ENCODE measurements at places on chromosomes 1 and 21.

- DNase-seq, result no peak
These were observed 67.5 kb downstream of the CD2 start for GRCh38 chr1:116821763-116822162.

GRCh38 chr1:28811369-28811765 is 603 bp upstream of the OPRD1 start:
- DNase-seq, result no peak

- DNase-seq, result no peak
These were observed 13.4 kb downstream of the C1QB start for GRCh38 chr1:22666412-22666811.

GRCh38 chr21:31557421-31558188 is 101.9 kb upstream of the SOD1 start:
- peak; percentile 19 for DNase-seq

- DNase-seq, result peak; percentile 49
These were observed 11.4 kb downstream of the UBASH3A start for GRCh38 chr21:42414928-42415769.

- no peak for DNase-seq
These were observed 542.1 kb downstream of the COL11A1 start for GRCh38 chr1:102566182-102566581.

DNA sequence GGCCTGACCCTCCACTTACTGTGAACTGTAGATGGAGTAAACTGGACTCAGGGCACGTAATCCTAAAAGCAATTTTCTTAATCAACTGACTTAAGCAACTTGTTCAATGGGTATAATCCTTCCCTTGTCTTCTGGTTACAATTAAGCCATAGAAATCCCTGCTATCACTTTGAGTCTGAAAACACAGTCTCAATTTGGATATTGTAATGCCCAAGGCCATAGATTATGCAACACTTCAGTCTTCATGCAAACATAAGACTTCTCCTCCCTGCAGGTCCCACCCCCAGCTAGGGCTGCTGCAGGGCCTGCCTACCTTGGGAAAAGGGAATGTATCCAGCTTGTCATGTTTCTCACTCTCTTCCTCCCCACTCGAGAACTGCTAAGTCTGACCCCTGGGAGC is 6.2 kb upstream of the SLC5A9 start:
- DNase-seq, result no peak

DNA sequence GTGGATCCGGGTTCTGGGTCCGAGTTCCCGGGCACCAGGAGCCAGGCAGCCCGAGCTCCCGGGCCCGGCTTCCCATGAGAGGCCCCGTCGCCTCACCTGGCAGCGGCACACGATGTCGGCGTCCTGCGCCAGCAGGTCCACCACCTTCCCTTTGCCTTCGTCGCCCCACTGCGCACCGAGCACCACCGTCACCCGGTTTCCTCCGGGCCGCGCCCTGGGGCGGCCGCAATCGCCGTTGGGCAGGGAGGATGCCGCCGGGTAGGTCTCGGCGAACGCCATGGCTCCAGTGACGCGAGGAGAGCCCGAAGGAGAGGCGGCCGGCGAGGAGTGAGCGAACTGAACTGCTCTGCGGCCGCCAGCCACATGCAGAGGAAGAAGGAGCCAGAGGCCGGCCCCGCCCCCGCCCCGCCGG is at the start of gene ADSS2:
TSS of gene ADSS2 (minus strand) at position 371 of the 412 bp plus-strand sequence. CDS start at position 279, 92 bp downstream.
- no peak for DNase-seq

DNA sequence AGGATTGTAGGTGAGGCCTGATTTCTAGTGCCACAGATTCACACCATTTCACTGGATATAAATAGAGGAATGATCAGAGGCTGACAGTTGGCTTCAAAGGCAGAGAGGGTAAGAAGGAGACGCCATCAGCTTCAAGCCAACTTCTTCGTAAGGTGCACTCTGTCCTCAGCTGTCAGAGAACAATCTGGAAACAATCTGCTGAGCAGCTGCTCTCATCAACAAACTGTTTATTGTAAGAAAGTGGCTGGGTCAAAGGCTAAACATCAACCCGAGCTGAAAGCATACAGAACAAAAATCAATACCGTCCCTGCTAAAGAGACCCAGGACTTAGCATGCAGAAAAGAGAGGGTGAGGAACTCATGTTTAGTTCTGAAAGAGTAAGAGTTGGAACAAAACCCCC is 48.2 kb downstream of the HLCS start:
- DNase-seq, result no peak

DNA sequence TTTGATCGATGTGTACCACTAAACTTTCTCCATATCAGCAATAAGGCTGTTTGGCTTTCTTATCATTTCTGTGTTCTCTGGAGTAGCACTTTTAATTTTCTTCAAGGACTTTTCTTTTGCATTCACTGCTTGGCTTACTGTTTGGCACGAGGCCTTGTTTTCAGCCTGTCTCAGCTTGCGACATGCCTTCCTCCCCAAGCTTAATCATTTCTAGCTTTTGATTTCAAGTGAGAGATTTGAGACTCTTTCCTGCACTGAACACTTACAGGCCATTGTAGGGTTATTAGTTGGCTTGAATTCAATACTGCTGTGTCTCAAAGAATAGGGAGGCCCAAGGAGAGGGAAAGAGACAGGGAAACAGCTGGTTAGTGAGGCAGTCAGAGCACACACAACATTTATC is 120.6 kb upstream of the KCND3 start:
- no peak for DNase-seq

GRCh38 chr1:66438501-66438900 is 95.5 kb upstream of the SGIP1 start:
- no peak for DNase-seq

DNA sequence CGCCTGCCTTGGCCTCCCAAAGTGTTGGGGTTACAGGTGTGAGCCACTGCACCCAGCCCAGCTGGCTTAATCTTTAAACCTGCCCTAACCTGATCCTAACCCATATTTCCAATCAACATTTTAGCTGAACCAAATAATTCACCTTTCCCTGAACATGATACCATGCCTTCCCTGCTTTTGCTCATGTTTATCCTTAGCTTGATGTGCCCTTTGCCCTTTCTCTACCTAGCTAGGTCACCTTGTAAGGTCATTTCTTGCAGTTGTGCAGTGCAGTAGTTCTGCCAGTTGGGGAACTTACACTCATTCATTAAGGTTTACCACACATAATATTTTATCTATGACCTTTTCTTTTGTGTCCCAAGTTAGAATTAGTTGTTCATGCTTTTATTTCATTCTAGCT is 5.3 kb downstream of the UAP1 start:
- no peak for DNase-seq

DNA sequence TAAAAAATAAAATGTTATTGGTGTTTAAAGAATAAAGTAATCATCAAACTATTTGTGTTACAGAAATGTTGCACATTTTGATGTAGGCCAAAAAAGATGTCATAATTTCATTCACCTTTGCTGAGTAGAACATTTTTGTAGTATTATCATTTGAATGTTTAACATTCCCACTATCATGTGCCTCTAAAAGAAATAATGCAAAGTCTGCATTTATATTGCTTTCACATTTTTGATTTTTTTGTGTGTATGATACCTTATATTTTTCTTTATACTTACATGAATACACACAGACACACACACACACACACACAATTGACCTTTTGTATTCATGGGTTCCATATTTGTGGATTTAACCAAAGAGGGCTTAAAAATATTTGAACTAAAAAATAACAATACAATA is 544.2 kb upstream of the ZRANB2 start:
- no peak for DNase-seq

- DNase-seq, result no peak
These were observed 46.9 kb downstream of the DOP1B start for GRCh38 chr21:36203603-36203889.

GRCh38 chr1:154784924-154785531 is 85.1 kb downstream of the KCNN3 start:
- DNase-seq, result no peak

- no peak for DNase-seq
These were observed 54.5 kb upstream of the FAM78B start for GRCh38 chr1:166221316-166221715.

GRCh38 chr1:209249785-209250440 is 333.6 kb upstream of the CAMK1G start:
- no peak for DNase-seq

GRCh38 chr1:109902204-109902985 is 8.3 kb upstream of the CSF1 start:
- no peak for DNase-seq

GRCh38 chr1:110481968-110482623 is 31.1 kb downstream of the PROK1 start:
- DNase-seq, result no peak

DNA sequence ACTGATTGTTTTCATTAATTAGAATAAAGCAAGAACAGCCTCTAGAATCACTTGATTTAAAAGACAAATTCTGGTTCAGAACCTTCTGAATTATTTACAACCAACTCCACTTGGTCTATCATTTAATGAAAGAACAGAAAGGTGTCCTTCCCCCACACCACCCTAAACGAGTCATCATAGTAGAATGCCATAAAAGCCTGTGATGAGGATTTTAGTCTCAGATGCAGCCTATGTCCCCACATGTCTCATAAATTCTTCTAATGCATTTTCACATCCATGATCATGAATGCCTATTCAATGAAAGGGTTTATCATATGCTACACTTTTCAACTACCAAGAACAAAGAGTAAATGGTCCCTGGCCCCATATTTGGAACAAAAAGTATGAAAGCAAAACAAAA is 508.1 kb downstream of the DPYD start:
- DNase-seq, result no peak

DNA sequence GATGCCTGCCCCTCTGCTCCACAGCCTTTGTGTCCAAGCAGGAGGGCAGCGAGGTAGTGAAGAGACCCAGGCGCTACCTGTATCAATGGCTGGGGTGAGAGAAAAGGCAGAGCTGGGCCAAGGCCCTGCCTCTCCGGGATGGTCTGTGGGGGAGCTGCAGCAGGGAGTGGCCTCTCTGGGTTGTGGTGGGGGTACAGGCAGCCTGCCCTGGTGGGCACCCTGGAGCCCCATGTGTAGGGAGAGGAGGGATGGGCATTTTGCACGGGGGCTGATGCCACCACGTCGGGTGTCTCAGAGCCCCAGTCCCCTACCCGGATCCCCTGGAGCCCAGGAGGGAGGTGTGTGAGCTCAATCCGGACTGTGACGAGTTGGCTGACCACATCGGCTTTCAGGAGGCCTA is 754 bp downstream of the BGLAP start:
- DNase-seq, result no peak

DNA sequence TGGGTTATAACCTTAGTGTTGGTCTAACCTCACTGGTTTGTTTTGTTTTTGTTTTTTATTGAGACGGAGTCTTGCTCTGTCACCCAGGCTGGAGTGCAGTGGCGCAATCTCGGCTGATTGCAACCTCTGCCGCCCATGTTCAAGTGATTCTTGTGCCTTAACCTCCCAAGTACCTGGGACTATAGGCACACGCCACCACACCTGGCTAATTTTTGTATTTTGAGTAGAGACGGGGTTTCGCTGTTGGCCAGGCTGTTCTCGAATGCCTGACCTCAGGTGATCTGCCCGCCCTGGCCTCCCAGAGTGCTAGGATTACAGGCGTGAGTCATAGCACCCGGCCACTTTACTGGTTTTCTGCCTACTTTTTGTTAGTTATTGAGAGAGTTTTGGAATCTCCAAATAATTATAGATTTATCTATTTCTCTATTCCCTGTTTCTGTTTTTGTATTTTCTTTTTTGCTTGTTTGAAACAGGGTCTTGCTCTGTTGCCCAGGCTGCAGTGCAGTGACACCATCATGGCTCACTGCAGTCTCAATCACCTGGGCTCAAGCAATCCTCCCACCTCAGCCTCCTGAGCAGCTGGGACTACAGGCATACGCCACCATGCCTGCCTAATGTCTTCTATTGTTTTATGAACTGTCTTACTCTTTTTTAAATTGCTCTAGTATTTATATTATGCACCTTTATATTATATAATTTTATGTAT is 21.4 kb downstream of the SMG7 start:
- no peak for DNase-seq

DNA sequence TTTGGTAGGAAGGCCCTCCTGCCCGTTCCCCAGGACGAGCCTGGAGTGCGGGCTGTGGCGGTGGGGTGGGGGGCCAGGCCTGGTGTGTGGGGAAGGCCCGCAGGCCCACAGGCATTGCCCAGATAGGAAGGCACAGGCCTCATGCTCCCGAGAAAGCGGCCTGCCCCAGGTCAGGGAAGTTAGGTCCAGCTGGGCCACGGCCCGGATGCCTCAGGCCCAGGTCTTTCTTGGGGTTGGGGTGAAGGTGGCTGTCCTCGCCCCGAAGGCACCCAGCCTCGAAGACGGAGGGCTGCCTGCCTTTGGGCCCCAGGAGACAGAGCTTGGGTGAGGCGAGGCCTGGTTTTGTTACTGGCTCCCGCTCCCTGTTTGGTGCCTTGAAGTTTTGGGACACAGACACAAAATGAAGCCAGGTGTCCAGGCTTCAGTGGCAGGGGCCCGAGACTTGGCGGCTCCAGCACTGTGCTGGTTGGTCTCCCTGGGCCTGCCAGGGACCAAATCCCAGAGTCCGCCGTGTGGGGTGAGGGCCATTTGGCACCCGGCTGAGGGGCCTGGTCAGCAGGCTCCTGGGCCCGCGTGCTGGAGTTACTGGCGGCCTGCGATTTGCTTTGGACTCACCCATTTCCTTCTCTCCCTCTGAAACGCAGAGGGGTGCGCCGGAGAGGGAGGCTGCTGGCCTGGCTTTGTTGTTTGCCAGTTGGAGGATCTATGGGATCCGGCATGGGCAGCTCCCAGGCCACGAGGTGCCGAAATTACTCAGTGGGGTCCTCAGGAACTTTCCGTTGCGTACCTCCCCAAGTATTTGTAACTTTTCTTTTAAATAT is 2.0 kb downstream of the SKI start:
- no peak for DNase-seq

- DNase-seq, result no peak
These were observed 276.6 kb downstream of the NFIA start for GRCh38 chr1:61358770-61359455.

DNA sequence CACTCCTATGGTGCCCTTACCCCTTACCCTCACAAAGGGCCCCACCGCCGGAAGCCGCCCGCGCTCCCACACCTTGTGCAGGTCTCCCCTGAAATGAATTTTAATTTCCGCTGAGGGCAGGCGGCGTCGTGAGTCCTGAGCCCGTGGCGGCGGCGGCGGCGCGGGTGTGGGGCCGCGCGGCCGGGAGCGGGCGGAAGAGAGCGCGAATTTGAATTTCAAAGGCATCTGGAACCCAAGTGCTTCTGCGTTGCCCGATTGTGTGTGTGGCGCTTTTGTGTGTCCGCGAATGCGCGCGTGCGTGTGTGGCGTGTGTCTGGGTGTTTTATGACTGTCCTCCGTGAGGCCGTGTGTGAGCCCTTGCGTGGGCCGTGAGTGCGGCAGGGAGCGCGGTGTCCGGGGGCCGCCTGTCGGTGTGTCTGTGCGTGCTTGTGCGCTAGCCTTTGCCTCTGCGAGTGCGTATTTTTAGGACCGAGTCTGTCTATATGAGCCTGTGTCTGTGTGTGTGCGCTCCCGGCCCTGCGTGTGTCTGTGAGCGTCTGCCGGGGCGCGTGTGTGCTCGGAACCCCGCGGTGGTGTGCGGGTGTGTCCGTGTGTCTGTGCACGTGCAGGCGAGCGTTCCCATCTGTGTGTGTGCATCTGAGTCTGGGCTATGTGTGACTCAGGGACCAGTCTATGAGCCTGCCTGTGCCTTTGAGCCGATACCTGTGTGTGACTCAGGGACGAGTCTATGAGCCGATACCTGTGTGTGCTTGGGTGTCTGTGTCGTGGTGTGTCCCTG is 7.9 kb upstream of the ADGRB2 start:
- DNase-seq, result no peak

Measured in SHP77 (cell line).